ENCODE measurements at places on chromosomes 7 and 10.

- DNase-seq: no peak
Observed at GRCh38 chr7:153912211-153912610, 140.0 kb upstream of the DPP6 start.

GRCh38 chr7:17489961-17490360 is 191.5 kb downstream of the AHR start:
- no peak for DNase-seq

DNA sequence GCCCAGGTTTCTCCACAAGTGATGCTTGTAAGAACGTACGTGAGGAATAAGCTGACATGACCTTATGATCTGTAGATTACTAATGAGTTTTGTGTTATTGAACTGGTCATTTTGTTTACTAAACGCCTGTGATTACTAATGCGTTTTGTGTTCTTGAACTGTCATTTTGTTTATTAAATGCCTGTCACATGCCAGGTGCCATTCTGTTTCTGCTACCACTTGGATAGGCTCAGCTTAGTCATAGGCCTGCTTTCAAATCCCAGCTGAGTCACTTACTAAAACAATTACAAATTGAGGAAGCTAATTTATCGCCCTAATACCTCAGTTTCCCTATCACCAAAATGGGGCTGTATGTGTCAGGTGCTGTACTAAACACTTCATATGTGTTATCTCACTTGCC is 4.7 kb upstream of the HGF start:
- DNase-seq: no peak

GRCh38 chr10:79289801-79290200 is 57.5 kb upstream of the PPIF start:
- no peak for DNase-seq

- DNase-seq: peak; percentile 10
Observed at GRCh38 chr10:49592726-49593563, 17.2 kb upstream of the SLC18A3 start.

DNA sequence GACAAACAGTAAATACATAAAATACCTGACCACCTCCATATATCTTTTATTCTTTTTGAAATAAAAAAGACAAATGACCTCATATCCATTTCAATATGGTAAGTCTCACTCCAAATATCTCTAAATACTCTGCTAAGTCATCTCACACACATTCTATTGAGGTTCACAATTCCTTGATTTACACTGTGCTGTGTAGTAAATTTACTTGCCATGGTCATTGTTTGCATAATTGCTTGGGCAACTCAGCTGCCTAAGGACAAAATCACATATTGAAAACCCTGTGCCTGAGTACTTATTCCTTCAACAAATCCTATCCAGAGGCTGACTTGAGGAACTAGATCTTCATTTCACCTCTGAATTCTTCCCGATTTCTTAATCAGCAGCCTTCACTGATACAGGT is 176.4 kb downstream of the THSD7A start:
- DNase-seq: no peak

GRCh38 chr10:11901036-11901301 is 77.8 kb downstream of the PROSER2 start:
- DNase-seq: no peak

DNA sequence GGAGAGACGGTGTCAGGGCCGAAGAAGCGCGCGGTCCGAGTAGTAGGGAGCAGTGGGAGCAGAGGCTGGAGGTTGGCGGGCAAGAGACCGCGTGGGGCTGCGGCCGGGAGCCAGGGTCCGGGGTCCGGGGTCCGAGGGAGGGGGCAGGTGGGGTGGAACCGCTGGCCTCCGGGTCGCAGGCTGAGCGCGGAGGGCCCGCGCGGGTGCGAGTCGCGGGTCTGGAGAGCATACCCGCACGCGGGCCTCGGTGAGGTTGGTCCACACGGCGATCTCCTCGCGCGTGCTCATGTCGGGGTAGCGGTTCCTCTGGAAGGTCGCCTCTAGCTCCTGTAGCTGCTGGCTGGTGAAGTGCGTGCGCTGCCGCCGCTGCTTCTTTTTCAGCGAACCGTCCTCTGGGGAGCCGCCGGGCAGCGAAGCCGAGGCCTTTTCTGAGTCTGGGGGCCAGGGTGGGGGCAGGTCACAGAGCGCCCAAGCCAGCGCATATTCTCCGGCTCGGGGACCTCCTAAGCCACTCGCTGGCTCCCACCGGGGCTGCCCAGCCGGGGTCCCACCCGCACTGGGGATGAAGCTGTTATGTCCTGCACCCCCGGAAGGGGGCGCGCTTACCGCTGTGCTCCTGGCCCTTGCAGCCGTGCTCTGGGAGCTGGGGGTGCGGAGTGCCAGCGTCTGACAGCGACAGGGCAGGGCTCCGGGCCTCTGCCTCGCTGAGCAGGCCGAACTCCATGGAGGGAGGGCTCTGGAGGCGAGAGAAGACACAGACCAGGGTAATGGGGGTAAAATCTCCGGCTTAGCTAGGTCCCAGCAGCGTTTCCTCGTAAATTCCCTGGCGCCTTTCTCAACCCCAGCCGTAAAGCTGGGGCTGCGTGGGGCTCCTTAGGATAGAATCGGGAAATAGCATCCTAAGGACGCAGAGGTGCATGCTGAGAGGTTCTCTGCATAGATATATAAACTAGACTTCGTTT is 5.5 kb downstream of the ELOVL3 start:
- no peak for DNase-seq

GRCh38 chr10:10919976-10920375 is 97.7 kb upstream of the CELF2 start:
- DNase-seq: no peak

DNA sequence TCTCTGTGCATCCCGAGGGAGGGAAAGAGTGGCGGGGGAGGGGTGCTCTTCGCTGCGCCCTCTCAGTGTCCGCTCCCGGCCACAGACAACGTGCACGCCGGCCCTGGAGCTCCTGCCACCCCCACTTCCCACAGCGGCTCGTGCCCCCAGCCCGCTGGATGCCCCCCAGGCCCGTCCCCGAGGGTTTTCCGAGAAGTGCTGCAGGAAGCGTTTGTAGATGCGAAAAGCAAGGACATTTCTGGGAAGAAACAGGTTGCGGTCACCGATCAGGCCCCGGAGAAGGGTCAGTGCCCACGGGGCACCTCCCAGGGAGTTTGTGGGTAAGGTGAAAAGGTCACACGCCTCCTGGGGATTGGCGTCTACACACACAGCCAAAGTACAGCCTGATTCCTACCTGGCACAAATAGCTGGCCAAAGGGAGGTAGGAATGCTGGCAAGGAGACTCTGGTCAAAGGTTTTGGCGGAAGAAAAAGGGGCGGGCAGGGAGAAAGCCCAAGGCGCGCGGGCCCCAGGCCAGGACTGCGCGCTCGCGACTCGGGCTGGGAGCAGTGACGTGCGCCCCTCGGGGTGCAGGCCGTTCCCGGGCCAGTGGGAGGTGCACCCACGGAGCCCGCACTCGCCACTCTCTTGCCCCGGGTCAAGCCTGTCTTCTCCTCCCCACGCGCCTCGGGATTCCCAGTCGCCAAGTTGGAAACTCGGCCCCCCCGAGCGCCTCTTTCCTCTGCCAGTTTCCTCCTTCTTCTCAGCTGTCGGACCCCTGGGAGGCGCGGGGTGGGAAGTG is 1.5 kb upstream of the NRP1 start:
- peak; percentile 89 for DNase-seq

DNA sequence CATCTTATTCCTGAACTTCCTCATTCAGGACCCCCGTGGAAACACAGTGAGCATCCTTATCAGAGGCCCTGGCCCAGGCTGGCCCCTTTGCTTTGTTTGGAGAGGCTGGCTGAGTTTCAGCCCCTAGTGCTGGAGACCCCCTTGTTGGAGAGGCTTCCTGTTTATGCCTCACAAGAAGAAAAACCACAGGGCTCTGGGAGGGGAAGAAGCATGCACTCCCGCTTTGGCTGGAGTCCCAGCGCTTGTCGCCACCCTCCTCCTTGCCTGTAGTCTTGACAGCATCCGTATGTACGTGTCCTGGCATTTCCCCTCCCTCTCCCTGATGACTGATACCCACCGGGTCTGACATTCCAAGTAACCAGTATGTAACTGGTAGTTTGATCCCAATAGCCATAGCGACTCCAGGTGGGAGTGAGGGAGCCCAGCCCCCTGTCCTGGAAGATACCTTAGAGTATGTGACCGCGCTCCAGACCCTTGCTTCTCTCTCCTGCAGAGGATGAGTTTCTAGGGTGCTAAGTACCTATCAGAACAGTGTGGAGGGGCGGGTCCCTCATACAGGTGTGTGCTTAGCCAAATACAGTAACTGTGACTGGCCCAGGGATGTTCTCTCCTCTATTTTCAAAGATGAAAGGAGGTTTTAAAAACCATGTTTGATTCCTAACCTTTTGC is 6.9 kb upstream of the ATP6V0E2 start:
- no peak for DNase-seq

- DNase-seq: no peak
Observed at GRCh38 chr10:121194696-121195523, 343.7 kb downstream of the WDR11 start.

- no peak for DNase-seq
Observed at GRCh38 chr7:148031019-148031418, 559.5 kb upstream of the C7orf33 start.

- DNase-seq: no peak
Observed at GRCh38 chr7:138607216-138608126, 93.7 kb downstream of the SVOPL start.

DNA sequence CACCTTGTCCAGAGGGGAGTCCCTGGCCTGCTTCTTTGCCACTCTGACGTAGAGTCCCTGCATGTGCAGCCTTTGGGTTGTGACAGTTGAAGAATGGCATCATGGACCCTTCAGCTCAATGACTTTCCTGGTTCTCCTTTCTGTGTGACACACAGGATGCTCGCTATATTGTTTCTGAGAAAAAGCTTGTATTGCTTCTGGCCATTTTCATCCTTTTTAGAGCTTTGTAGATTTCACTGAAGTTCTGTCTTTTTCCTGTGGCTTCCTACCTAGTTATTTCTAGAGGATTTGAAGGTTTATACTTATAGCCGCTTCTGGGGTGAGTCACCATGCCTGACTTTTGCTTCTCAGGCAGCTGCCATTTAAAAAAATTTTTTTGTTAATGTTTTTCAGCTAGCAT is 27.0 kb downstream of the SND1 start:
- no peak for DNase-seq

DNA sequence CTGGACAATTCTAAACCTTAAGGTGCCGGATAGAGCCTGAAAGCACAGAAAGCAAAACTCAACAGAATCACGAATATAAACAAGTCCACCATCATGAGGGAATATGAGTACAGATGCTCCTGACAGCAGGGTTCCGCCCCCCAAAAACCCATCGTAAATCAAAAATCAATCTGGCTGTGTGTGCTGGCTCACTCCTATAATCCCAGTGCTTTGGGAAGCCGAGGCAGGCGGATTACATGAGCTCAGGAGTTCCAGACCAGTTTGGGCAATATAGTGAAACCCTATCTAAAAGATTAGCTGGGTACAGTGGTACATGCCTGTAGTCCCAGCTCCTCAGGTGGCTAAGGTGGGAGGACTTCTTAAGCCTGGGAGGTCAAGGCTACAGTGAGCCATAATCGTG is 12.2 kb downstream of the BUD31 start:
- no peak for DNase-seq

DNA sequence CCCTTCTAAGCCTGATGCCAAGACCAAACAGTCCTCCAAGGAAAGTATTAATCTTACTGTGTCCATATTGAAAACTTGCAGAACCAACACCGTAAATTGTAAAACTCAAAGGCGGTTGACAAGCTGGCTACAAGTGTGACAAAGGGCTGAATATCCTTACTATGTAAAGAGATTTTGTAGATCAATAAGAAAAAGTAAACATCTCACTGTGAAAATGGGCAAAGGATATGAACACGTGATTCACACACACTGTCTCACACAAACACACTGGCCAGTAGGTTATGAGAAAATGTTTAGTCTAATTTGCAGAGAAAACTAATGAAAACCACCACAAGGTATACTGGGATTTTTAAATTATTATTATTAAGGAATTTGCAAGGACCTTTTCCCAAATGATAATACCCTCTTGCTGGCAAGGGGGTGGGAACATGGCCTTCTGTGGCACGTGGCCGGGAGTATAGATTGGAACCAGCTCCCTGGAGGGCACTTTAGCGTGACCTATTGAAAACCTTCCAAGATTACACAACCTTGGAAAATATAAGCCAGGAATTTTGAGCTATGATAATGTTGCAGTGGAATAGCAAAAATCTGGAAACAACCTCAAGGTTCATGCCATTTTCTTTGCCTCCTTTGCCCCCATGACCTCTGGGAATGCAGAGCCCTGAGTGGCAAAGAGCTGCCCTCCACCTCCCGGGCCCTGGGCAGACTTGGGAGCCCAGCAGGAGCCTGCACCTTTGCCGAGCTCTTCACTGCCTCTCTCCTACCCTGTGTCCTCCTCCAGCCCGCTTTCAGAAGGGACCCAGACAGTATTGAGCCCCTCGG is 26.2 kb upstream of the SLC29A3 start:
- no peak for DNase-seq

GRCh38 chr7:50853311-50853710 is 70.6 kb upstream of the GRB10 start:
- DNase-seq: no peak

- DNase-seq: no peak
Observed at GRCh38 chr10:110643035-110643652, 992 bp upstream of the RBM20 start.
